ENCODE measurements at places on chromosomes 6 and 20.

DNA sequence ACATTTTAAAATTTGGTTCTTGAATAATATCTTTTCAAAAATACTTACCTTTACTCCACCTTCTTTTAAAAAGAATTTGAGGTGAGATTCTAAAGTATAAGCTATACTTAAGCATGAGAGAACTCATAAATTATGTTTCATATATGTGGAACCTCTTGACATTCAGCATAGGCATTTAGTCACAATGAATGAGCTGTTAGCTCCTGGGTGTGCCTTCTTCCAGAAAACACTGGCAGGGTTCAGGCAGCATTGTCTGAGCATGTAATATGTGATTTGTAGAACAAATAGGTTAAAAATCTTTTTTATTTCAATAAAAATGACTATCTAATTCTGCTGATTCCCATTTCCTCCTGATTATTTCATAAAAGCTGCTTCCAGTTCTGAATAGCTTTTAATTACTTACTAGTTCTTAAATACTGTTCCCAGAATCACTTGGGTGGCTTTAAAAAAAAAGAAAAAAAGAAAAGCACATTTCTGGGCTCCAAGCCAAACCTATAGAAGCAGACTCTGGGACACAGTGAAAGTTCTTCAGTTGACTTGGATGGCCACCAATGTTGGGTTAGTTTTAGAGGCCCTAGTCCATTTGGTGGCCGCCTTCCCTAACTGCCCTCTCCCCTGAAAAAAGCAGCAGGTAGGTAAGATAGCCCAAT, 20.2 kb downstream of the RNF8 start:
- DNase-seq: no peak

DNA sequence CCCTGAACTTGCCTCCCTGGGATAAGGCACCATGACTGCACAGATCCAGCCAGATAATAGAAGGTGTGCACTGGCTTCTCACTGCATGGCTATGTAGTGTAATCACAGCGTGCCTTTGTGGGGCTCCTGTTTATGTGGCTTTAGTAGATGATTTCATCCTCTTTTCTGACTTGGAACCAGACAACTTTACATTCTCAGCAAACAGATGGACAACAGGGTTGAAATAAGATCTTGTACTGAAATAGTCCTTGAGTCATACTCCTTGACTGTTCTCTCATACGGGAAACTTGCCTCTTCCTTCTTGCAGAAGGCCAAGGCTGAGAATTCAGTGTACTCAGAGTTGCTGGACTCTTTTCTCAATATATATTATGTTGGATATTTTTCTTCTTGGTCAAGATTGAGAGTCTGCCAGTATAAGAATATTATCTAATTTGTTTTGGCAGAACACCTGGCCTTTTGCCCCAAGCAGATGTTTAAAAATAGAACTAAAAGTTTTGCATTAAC, 25.0 kb upstream of the RNF144B start:
- no peak for DNase-seq

DNA sequence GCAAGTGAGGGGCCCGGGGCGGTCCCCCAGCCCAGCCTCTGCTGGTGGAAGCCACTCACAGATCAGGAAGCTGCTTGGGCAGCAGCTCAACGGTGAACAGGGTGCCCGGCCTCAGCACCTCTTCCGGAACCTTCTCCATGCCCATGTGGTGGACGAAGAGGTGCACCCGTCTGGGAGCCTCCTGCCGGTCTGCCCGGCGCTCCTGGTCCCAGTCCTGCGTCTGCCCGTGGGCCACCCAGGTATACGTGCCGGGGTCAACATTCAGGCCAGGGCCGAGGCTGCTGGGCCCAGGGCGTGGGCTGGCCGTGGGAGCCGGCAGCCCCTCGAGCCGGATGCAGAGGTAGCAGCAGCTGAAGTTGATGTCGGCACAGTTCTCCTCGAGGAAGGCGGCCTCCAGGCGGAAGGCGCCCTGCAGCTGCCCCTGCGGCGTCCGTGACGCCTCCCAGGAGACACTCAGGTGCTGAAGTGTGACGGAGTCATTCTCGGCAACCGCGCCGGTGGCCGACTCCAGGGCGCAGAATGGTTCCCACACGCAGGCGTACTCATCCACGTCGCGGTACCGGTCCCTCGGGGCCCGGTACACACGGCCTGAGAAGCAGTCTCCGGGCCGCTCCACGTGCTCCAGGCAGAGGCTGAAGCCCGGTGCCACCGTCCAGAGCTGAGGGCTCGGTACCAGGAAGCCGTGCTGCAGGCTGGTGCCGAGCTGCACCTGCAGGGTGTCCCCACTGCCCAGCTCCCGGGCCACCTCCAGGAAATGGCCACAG, 8.7 kb downstream of the FNDC11 start:
- no peak for DNase-seq

DNA sequence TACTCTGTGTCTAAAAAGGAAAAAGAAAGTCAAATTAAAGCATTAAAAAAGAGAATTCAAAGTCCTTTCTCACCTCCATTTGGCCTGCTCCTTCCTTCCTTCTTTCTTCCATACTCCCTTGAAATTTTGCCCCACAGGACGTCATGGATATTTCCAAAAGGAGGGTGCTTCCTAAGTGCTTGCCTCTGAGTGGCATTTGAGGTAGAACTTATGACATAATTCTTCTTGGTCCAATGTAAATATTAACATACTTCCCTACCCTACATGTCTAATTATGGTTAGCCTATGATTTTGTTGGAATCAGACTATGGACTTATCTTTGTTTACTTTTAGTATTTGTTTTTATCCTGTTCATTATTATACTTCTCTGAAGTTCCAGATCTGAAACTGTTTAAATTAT, 132.3 kb downstream of the PFDN4 start:
- no peak for DNase-seq

- DNase-seq: no peak
Measured at GRCh38 chr6:163231356-163232014, 183.0 kb upstream of the QKI start.

DNA sequence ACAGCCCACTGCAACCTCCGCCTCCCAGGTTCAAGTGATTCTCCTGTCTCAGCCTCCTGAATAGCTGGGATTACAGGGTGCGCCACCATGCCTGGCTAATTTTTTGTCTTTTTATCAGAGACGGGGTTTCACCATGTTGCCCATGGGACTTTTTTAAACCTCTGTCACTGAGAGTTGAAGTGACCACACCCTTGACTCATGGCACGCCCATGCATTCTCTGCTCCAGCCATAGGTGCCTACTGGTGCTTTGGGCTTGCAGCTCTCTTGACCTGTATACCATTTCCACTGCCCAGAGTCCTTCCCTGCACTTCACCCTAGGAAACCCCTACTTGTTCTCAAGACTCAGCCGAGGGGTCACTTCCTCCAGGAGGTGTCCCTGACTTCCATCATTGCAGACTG, 2.4 kb upstream of the SCRT2 start:
- DNase-seq: no peak

DNA sequence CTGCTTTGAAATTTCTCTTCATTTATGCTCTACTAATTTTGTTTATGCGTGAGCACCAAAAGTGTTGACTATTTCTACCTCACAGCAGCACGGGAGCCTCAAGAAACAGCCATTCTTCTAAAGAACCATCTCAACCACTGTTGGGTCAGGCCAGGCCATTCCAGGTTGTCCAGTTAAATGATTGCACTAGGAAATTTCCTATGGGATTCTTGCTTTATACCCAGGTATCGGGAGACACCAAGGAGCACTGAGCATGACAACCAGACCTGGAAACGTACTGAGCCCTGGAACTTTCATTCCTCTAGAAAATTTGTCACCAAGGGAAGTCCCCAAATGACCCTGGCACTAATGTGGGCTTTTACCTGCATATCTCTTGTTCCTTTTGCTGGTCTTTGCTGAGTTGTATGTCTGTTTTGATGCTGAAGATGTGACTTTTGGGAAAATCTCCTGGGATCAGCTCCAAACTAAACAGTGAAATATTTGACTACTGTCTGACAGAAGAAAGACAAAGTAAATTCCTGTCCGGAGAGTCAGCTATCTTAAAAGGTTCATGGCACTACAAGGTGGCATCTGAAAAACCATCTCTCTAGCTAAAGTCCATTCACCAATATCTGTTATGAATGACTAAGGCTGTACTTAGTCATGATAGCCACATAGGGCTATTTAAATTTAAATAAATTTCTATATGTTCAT, 70.5 kb downstream of the SNAP25 start:
- no peak for DNase-seq

- DNase-seq: no peak
Measured at GRCh38 chr6:131366223-131366622, 206.8 kb upstream of the ARG1 start.

DNA sequence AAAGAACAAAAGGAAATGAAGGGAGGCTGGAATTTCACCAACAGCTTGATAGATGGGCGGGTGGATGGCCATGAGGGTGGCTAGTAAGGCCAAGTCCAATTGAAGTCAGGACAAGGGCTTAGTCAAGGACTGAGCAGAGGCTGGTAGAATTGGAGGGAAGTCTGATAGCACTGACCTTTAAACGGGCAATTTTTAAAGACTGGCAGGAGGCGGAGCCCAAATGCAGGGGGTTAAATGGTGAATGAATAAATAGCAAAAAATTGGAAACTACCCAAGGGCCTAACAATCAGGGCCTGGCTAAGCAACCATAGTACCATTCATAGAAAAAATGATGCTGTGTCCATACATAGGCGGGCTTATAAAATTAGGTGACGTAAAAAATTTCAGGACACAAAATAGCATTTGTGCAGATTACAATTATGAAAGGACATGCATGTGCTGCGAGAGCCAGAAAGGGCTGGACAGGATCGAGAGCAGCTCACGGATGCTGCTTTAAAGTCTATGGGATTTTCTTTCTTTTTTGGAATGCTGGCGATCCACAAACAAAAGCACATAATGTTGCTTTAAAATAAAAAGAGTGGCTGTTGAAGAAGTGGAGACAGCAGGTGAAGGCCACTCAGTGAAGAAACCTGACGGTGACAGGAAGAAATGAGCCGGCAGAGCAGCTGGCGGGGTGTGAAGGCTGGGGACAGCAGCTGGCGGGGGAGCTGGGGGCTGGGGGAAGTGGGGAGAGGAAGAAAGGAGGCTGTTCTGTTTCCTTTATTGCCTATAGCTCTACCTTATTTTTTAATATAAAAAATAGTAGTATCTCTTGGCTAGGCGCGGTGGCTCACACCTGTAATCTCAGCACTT, 42.8 kb upstream of the TAF8 start:
- peak; percentile 74 for DNase-seq

- DNase-seq: peak; percentile 50
Measured at GRCh38 chr6:99334526-99335127, 14.8 kb downstream of the FAXC start.

- no peak for DNase-seq
Measured at GRCh38 chr20:62943396-62943795, 5.4 kb downstream of the GID8 start.

GRCh38 chr6:31049518-31049917, 39.2 kb downstream of the MUC22 start:
- DNase-seq: no peak

- no peak for DNase-seq
Measured at GRCh38 chr6:118876814-118877213, 17.1 kb upstream of the ASF1A start.

DNA sequence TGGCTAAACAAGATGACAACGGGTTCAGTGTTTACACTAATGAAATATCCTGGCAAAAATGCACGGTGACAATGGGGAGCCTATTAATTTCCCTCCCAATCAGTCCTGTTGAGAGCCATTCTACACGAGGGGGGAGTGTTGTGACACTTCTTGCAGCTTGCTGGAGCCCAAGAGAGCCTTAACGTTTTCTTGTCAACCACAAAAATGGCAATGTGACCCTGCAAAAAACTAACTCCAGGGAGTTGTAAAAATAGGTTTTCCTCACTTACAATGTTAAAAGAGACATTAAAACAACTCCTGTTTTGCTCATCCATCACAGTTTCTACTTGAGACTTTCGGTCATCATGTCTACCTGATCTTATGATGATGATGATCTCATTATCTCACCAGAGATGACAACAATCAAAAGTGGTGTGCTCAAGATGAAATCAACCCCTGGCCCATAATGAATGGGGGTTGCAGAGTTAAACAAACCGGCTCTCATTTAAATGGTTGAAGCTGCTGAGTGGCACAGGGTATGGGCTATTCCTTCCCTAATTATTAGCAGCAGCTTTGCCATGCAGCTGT, 57.9 kb downstream of the GJA10 start:
- peak; percentile 28 for DNase-seq

DNA sequence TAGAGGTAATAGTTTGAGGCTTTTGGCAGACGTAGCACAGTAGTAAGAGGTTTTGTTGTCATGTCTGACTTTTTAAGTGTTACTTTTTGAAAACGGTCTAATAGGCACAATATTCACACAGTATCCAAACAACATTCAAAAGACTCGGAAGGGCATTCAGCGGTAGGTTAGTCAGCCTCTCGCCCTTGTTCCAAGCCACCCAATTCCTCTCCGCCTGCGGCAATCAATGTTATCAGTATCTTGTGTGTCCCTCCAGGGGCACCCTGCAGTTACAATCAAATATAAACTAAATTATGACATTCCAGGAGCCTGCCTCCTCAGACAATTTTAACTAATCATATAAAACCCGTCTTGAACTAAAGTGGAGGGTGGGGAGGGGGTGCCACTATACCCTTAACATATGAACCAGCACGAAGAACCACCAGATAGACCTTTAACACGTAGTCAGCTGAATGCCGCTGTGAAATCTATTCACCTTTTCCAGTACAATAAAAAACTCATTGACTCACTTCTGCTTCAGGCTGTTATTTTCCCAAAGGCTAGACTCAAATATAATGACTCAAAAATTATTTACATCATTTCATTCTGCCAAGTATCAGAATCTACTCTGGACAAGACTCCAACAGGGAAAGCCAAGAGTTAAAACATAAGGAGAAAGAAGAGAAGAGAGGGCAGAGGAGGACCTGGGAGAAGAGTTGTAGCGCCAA, 1.6 kb downstream of the TENT5A start:
- no peak for DNase-seq

GRCh38 chr6:135520781-135521180, 23.2 kb upstream of the AHI1 start:
- DNase-seq: no peak

DNA sequence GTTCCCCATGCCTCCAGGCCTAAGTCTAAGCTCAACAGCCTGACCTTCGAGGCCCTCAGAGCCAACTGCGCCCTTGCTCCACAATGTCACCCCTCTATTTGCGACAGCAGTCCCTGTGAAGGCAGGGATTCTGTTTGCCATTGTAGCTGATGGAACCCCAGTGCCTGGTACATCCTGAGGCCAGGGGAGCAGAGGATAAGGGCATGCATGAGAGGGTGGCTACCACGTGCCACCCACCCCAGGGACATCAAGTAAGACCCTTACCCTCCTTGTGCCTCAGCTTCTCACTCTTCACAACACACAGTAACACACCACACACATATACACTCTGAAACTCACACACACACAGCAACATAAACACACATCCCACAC, 20.0 kb upstream of the SIRPA start:
- no peak for DNase-seq

GRCh38 chr20:58103517-58103904, 124.9 kb downstream of the ANKRD60 start:
- DNase-seq: no peak

- DNase-seq: no peak
Measured at GRCh38 chr20:47783828-47784598, 1.3 kb downstream of the SULF2 start.

DNA sequence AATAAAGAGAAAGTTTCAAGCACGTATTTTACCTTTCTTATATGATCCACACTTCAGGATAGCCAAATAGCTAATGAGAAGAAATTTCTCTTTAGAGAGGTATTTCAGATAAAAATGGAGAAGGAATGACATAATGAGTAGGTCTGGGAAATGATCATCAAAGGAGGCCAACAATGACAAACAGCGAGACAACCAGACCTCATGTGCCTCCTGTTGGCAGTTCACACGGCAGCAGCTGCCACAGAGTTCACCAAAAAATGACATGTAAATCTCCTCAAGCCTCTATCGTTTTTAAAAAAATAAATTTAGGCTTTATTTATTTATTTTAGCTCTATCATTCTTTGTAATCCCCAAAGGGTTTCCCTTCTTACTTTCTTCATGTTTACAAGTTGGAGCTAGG, 47.7 kb downstream of the SLC2A12 start:
- DNase-seq: no peak

Measured in Jurkat, Clone E6-1 (cell line).